Activated naive CD4-positive, alpha-beta T cell treated with Interleukin-2 at 50 U/mL for 16 hours (primary cell): ENCODE measurements at places on chromosomes 7 and 10.

GRCh38 chr10:32377458-32378259, 30.7 kb upstream of the EPC1 start:
- DNase-seq: no peak

- DNase-seq: no peak
These were observed 309.7 kb upstream of the NFE2L3 start for GRCh38 chr7:25842201-25842733.

DNA sequence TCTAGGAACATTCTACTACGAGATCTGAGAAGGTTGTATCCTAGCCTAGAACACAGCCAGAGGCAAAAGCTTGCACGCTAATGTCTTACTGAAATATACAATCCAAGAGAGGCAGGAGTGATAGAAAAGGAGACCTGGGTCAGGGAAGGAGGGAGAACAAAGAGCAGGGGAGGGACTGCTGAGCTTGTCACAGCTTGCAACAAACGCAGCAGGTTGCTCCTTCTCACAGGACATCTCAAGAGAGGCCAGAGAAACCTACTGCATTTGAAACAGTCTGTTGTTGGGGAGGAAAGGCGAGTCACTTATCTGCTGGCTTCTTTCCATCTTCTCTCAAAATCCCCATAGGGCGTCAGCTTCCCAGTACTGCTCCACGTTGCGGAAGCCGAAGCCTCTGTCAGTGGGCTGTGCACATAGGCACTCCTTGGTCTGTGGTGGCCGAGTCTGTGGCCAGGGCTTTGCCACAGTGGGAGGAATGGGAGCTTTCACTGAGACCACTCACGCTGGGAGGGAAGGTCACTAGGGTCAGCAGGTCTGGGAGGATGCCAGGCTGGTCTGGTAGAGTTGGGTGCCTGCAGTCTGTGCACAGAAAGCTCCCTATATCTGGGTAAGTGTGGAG, 25.8 kb upstream of the GPNMB start:
- DNase-seq: no peak

DNA sequence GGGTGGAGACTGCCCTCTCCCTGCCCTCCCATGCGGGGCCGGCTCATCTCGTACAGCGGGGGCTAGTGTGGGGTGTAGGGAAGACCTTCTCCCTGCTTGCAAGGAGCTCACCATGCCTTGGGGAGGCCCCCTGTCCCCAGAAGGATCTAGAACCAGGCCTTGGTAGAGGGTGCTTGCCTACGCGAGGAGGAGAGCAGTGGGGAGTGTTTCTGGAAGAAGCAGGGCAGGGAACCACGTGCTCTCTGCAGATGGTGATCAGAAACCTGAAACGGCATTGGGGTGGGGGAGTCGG, 2.7 kb downstream of the MAFK start:
- no peak for DNase-seq

- DNase-seq: no peak
These were observed 240.7 kb downstream of the MGMT start for GRCh38 chr10:129707406-129708388.
